ENCODE measurements at places on chromosomes 11 and 22. TPM values are rescaled to one million over a fixed set of nuclear protein-coding genes. Genes with fewer than 3 reads are reported as not detected.

The FOLH1 gene
- total RNA-seq: 0.16 TPM

The C22orf42 gene
- total RNA-seq: not detected

The MTFP1 gene
- 24.1 TPM for total RNA-seq

The CRACR2B gene
- total RNA-seq: 12.3 TPM

The PPFIA1 gene
- 19.4 TPM for total RNA-seq

The IL17REL gene
- total RNA-seq: not detected

The JHY gene
- total RNA-seq: 0.81 TPM

The C11orf91 gene
- not detected for total RNA-seq

The MS4A15 gene
- not detected for total RNA-seq

The RHBDD3 gene
- 20.0 TPM for total RNA-seq

The VSTM5 gene
- total RNA-seq: under 0.01 TPM

The VWCE gene
- total RNA-seq: 5.0 TPM

The SESN3 gene
- 36.4 TPM for total RNA-seq

The CNGA4 gene
- total RNA-seq: not detected

The IFT27 gene
- 12.6 TPM for total RNA-seq

The RIC3 gene
- not detected for total RNA-seq

The GRIA4 gene
- not detected for total RNA-seq

The NAALAD2 gene
- total RNA-seq: 0.25 TPM

The POU2F3 gene
- total RNA-seq: not detected

The FAM118B gene
- total RNA-seq: 15.7 TPM

The THY1 gene
- 2.1 TPM for total RNA-seq

The VPREB1 gene
- total RNA-seq: not detected

The TRIM6 gene
- total RNA-seq: 1.3 TPM

The OR51M1 gene
- not detected for total RNA-seq

The ATM gene
- 49.2 TPM for total RNA-seq

The SCO2 gene
- total RNA-seq: 1.8 TPM

The BTG4 gene
- total RNA-seq: not detected

The BRMS1 gene
- total RNA-seq: 64.3 TPM

The EIF1AD gene
- 46.3 TPM for total RNA-seq

The IL10RA gene
- total RNA-seq: under 0.01 TPM

The TLCD5 gene
- total RNA-seq: 3.4 TPM

The GNG3 gene
- not detected for total RNA-seq

The IGF2 gene
- total RNA-seq: 6.3 TPM

The CHEK2 gene
- 12.8 TPM for total RNA-seq

The PVALB gene
- not detected for total RNA-seq

The TRIM51 gene
- not detected for total RNA-seq

The TRPM5 gene
- not detected for total RNA-seq

The CSNK2A3 gene
- total RNA-seq: 7.4 TPM

The GGT5 gene
- 2.8 TPM for total RNA-seq

The APOC3 gene
- not detected for total RNA-seq

The TMEM41B gene
- 31.5 TPM for total RNA-seq

The RAB36 gene
- 0.88 TPM for total RNA-seq

The SMC1B gene
- under 0.01 TPM for total RNA-seq

The PI4KA gene
- total RNA-seq: 15.7 TPM

The ACTN3 gene
- total RNA-seq: 0.06 TPM

The TMEM132A gene
- 137 TPM for total RNA-seq

The FAM83F gene
- total RNA-seq: not detected

The FGF3 gene
- total RNA-seq: not detected

The MUC2 gene
- not detected for total RNA-seq

The TMEM45B gene
- 0.16 TPM for total RNA-seq

The OR4C12 gene
- total RNA-seq: not detected

The SAA4 gene
- total RNA-seq: not detected

The MCAM gene
- 1,058 TPM for total RNA-seq

The CACNA1I gene
- total RNA-seq: not detected

Measured in bladder microvascular endothelial cell (primary cell).